ENCODE measurements at places on chromosomes 5 and 9.
A peak's percentile ranks its signal among the peaks of the same experiment; 100 is the strongest.

- no peak for DNase-seq
Measured at GRCh38 chr9:133113949-133114885, 6.8 kb downstream of the RALGDS start.

- no peak for DNase-seq
Measured at GRCh38 chr5:59021837-59022514, 439.1 kb downstream of the RAB3C start.

DNA sequence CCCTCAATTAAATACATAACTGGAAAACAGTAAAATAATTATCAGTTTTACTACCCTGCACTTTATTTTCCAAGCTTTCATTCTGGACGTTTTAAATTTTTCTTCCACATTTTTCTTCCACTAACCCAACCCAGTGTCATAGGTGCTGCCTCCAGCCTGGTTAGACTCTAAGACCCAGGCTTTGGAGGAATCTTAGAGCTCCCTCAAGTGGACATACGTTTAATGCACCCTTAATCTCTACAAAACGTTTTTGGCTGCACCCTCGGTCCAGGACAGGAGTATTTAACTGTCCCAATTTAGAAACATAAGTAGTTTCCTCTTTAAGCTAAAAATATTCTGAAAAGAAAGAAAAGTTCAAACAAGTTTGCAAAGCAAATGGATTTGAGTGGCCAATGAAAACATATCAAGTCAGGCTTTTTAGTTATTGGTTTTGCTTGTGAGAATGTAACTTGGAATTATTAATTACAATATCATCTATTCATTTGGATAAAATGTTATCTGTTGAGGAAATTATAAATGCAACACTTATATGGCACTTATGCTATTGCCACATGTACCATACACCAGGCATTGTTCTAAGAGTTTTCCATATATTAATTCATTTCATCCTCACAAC is 38.9 kb downstream of the CDH6 start:
- DNase-seq = no peak

- no peak for DNase-seq
Measured at GRCh38 chr9:13721481-13722235, 442.2 kb upstream of the MPDZ start.

DNA sequence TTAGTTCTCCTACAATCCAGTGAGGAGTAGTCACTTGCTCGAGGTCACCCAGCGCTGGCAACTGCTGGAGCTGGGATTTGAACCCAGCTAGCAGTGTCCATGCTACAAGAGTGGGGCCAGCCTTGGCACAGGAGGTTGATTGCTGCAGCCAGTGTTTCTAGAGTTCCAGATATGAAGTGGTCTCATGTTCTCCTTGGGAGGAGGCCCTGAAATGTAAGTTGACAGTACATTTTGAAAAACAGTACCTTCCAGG is 802 bp downstream of the CCDC107 start:
- DNase-seq = no peak

- DNase-seq = no peak
Measured at GRCh38 chr9:135478191-135478590, 1.4 kb upstream of the PPP1R26 start.

GRCh38 chr9:35415402-35416097 is 74.4 kb upstream of the RUSC2 start:
- no peak for DNase-seq

- no peak for DNase-seq
Measured at GRCh38 chr9:137642118-137642601, 23.4 kb downstream of the EHMT1 start.

DNA sequence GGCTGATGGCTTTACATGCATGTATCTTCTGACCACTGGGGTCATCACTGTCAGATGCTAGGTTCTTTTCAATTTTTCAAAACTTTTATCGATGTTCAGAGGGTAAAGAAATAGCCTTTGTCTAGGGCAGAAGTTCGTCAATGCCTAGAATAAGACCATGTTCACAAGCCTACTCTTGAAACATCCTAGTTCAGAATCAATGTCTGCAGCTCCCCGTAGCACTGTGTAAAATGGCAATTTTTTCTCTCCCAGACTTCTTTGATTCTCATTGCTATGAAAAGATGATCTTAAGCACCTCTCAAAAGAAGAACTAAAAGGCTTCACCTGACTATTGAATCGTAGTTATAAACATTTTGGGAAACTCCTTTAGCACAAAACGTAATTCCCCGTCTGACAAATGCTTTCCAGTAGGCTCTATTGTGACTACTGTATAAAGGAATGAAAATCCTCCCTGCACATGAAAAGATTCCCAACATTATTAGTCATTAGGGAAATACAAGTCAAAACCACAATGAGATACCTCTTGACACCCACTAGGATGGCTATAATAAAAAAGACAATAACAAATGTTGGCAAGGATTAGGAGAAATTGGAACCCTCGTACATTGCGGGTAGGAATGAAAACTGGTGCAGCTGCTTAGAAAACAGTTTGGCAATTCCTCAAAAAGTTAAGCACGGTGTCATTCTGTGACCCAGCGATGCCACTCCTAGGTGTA is 263.5 kb downstream of the ARHGAP26 start:
- DNase-seq = no peak

DNA sequence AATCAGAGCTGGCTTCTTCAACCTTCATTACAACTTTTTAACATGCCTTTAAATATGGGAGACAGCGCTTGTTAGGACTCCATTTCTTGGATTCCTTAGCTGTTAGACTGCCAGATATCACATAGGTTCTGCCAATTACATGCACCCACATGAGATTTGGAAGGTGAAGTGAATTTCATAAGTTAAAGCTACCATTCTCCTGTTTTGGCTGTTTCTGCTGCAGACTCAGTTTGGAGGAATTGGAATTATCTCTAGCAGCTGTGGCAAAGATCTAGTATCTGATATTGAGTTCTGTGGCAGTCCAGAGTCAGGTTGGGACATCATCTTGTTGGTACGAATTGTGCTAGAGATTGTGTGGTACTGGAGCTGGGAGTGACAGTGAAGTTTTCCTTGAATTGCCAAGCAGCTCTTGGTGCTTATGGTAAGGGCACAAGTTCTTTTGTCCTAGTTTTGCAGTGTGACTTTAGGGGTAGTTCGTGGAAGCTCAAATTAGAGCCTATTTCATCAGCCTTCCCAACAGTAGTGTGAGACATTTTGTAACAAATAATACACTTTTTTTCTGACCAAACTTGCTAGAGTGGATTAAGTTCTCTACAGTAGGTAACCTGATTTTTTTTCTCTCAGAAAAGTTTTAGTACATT is 9.1 kb upstream of the PJA2 start:
- no peak for DNase-seq

GRCh38 chr9:68762570-68762969 is 57.5 kb downstream of the PIP5K1B start:
- no peak for DNase-seq

DNA sequence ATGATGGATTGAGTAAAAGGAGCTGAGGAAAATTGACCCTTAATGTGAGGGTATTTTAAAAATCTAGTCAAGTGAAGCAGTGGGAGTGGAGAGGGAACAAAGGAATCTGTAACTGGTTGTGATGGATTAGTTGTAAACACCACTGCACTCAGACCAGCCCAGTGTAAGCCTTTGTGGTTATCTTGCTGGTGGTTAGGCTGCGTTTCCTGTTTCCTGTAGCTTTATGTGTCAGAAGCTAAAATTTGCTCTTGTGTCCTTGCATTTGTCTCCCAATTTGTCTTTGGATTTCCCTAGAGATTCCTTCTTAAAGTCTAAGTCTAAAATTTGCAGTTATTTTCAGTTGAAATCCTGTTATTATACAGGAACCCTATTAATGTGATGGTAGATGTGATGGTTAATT is 6.3 kb downstream of the IFNA21 start:
- DNase-seq = no peak

DNA sequence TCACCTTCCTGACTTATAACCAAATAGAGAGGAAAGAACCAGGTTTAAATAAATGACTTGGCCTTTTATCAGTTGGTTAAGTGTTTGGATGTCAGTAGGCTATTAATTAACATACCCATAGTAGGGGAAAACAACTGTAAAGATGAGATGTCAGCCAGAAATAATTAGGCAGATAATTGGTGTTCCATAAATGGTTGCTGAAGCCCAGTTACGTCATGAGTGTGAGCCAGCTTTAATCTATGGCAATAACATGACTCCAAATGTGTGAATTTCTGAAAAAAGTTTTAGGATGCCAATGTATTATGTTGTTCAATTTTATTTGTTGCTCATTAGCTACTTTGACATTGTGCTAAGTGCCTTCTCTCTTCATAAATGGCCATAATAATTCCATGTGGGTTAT is 180.5 kb downstream of the FBXL7 start:
- DNase-seq = no peak

DNA sequence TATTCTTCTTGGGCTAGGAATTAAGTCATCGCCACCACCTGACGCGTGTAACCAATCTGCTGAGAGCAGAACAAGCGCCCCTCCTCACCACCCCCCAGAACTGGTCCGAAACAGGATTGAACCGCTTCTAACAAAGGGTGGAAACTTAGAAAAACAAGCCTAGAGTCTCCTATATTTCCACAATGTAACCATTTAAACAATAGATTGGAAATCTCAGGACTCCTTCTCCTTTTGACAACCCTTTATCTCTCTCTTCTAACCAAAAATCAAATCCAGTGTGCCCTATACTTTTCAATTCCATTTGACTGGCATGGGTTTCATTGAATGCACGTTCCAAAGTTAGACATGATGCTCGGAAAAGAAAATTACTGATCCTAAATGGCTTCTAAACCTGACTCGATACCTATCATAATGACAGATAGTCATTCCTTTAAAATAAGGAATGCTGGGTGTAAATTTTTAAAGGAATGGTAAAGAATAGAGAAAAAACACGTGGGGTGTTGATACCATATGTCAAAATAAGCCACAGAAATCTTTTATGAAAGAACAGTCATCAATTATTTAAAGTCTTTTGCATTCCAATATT is 1.2 kb downstream of the ARRDC3 start:
- peak; percentile 63 for DNase-seq

GRCh38 chr5:106833517-106833916 is 837.2 kb downstream of the EFNA5 start:
- no peak for DNase-seq

GRCh38 chr9:88742483-88742882 is 207.5 kb downstream of the NXNL2 start:
- no peak for DNase-seq

DNA sequence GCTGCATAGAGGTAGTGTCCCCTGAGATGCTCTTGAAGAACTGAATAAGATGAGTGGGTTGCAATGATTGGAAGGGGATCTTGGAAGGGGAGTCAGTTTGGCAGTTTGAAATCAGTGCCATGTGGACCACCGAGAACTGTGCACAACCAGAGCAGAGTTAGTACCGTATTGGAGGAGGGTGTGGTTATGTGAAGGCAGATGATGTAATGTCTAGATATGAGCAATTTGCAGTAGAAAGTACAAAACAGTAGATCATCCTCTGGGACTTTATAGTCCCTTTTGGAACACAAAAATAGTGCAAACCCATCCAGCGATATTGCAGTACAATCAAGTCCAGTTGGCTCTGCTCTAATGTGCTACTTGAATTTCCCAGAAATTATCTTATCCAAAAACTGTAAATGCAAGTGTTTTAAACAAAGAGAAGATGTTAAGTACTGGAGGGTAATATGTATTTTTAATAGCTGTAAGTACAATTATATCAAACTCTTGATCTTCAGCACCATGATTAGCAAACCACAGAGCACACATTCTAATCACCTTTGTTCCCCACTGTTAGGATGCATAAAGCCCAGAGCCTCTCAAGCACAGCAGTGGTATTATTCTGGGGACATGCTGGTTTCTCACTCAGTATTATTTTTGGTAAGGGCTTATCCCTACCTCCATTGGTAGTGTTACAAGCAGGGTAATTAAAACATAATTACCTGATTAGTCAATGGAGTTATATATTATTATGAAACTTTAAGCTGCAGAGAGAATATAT is 41.5 kb downstream of the MEGF10 start:
- no peak for DNase-seq

DNA sequence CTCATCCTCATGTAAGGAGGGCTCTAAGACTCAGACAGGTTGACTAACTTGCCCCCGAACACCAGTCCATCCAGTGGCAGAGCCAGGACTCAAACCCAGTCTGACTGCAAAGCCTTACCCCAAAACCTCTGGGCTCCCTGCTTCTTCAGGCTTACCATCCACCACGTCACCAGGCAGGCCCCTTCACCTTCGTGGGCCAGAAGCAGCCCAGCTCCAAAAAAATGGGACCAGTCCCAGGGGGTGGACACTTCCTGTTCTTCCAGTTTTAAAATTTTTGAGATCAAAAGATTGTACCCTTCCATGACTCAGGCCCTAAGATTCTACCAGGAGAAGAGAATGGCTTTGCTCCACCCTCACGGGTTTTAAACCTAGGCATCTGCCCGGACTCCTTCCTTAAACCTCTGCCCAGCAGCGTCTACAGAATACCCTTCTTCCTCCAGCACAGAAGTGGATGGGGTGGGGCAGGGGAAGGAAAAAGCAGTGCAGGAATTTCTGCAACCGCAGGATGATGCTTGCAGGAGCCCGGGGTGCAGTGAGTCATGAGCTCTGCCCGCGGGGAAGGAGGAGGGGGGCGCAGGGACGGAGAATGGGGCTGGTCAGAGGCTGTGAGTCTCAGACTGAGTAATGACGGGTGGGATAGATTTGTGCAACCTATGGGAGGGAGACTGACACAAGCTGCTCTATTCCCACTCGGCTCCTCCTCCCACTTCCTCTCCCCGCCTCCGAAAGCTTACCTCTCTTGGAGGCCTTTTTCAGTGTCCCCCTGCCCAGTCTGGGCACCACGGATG is 50.4 kb upstream of the STXBP1 start:
- DNase-seq = no peak

DNA sequence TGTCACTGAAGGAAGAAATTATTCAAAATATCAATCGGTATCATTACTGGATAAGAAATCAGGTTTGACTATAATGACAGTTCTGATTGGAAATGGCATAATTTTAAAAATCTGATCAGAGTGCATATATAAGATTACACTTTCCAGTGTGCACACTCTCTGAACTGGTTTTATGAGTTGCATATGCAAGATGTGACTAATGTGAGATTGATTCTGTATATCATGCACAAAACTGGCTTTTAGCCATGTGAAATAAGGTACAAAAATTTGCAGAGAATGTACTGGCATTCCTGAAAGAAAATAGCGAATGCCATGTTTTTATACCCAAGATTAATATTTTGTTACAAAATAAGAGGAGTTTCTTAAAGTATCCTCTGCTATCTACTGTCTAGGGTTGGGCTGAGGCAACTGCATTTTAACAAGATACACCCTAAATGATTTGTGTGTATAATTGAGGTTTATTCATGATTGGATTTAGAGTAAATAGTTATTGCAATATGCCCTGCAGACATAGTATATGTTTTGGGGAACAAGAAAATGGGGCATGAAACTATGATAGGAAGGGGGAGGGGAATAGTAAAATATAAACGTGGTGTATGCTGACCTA is 70.7 kb downstream of the LNPEP start:
- no peak for DNase-seq
